ENCODE measurements at places on chromosomes 3 and 15.

- DNase-seq: no peak
Measured at GRCh38 chr15:40011303-40011702, 27.7 kb downstream of the SRP14 start.

- no peak for DNase-seq
Measured at GRCh38 chr3:150458001-150458400, 49.9 kb downstream of the TSC22D2 start.

DNA sequence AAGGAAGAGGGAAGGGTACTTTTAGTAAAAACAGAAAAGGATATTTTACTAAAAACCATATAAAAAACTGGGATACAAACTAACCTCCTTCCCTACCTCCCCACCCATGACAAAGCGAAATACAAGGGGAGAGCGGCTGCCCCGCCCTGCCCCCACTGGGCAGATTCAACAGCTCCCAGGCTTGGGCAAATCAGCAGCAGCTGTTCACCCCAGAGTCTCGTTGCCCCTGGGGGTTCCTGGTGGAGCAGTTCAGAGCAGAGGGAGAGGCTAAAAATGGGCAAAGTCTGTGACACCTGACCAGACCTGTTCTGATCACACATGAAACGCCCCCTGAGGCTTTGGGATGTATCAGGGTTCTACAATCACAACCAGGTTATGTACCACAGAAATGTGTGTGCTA lies 2.5 kb upstream of the ETFA start:
- no peak for DNase-seq

DNA sequence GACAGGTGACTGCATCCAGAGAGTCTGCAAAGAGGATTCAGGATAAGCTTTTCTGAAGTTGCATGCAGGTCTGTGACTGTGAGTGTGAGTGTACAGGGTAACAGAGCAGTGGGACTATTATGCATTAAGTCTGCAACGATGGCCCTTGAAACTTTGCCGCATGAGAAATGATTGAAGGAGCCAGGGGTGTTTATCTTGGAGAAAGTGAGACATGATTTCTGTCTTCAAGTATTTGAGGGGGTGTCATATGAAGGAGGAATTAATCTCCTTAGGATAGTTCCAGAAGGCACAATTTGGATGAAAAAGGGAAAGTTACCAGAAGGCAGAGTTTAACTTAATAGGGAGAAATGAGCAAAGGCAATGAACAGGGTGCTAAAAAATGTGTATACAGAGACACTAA lies 119.6 kb downstream of the ARNT2 start:
- no peak for DNase-seq

All from muscle of leg (tissue), 16 donors.